Stomach (tissue), 19 donors: ENCODE measurements at places on chromosomes 7 and 10. TPM values are rescaled to one million over a fixed set of nuclear protein-coding genes. Genes with fewer than 3 reads are reported as not detected.
A peak's percentile ranks its signal among the peaks of the same experiment; 100 is the strongest.

DNA sequence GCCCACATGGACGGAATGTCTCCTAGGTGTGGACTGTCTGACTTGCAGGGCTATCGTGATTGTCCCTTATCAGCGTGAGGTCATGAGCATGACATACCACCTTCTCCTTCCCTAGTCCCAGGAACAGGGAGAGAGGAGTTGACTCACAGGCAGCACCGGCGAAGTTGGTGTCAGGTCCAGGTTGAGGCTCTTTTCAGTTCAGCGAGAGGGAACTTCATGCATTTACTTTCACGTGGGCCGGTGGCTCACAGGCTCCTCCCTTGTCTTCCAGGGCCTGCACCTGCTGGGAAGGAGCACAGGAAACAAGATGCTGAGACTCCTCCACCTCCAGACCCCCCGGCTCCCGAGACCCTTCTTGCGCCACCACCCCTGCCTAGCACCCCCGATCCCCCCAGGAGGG, 46.1 kb downstream of the PROSER2 start:
- no peak overlapping the region for H3K4me3 ChIP-seq
- no peak overlapping the region for H3K27ac ChIP-seq
- H3K27me3 ChIP-seq, result no peaks in the 10 kb centered on the region
- no peak for DNase-seq
- H3K36me3 ChIP-seq, result peaks cover 28% of the 10 kb centered on the region

- H3K4me1 ChIP-seq, result no peaks in the 10 kb centered on the region
- H3K27ac ChIP-seq, result no peak overlapping the region
- DNase-seq, result no peak
Observed at GRCh38 chr10:108410236-108410635, 1245.7 kb upstream of the SORCS1 start.

The LIPK gene
- total RNA-seq, result not detected

DNA sequence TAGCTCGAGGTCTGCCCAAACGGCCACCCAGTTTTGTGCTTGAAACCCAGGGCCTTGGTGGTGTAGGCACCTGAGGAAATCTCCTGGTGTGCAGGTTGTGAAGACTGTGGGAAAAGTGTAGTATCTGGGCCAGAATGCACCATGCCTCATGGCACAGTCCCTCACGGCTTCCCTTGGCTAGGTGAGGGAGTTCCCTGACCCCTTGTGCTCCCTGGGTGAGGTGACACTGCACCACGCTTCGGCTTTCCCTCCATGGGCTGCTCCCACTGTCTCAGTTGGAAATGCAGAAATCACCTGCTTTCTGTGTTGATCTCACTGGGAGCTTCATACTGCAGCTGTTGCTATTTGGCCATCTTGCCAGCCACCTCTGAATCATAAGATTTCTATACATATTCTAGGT, 62.4 kb upstream of the CDK6 start:
- H3K4me1 ChIP-seq, result no peaks in the 10 kb centered on the region
- H3K4me3 ChIP-seq, result no peak overlapping the region
- H3K27me3 ChIP-seq, result no peaks in the 10 kb centered on the region
- DNase-seq, result no peak
- H3K27ac ChIP-seq, result no peak overlapping the region

DNA sequence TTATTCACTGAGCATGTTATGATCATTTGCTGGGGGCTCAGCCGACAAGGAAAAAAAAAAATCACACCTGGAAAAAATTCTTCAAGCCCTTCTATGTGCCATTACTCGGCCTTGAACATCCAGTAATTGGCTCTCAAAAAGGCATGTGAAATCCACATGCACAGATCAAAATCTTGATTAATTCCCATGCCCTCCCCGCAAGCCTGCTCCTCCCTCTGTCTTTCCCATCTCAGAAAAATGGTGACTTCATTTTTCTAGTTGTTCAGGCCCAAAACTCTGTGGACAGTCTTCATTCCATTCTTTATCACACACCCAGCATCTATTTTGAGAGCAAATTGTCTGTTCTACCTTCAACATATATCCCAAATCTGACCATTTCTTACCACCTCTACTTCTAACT, 91.2 kb upstream of the FRMD4A start:
- no peaks in the 10 kb centered on the region for H3K36me3 ChIP-seq
- no peak for DNase-seq
- no peak overlapping the region for H3K27ac ChIP-seq
- no peaks in the 10 kb centered on the region for H3K4me1 ChIP-seq
- H3K4me3 ChIP-seq, result no peak overlapping the region
- H3K27me3 ChIP-seq, result no peaks in the 10 kb centered on the region

The ASB10 gene
- not detected for total RNA-seq

DNA sequence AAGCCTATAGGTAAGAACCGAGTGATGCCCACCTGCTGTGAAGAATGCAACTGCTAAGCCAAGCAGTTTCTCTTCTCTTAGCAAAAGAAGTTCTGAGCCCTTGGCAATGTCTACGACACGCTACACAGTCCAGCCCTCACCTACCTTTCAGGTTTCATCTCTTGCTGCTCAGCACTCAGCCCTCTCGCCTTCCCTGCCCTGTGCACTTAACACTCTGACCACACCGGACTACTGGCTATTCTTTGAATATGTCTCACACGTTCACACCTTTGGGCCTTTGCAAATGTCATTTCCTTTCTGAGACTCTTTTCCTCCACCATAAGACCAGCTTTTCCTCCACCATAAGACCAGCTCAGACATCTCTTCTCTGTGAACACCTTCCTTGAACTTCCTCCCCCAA, 67.0 kb upstream of the ITGB1 start:
- H3K27me3 ChIP-seq, result no peaks in the 10 kb centered on the region
- no peak overlapping the region for H3K4me3 ChIP-seq
- no peak for DNase-seq

DNA sequence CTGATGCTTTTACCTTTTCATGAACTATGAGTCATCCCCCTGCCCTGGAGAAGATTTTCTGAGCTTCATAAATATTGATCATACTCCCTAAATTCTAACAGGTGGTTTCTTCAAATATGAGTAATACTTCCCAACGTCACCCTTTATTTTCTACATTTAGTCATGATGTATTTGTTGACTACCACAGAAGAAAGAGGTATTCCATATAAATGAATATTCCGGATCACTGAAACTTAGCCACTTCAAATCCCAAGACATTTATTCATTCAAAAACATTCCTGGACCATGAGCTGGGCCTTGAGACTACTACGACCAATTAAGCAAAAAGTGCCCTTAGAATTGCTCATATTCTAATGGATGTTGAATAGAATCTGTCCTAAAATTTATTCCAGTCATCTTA, 395.8 kb upstream of the NPVF start:
- DNase-seq, result no peak
- H3K4me1 ChIP-seq, result no peaks in the 10 kb centered on the region
- no peaks in the 10 kb centered on the region for H3K27me3 ChIP-seq
- no peak overlapping the region for H3K4me3 ChIP-seq
- no peaks in the 10 kb centered on the region for H3K36me3 ChIP-seq

DNA sequence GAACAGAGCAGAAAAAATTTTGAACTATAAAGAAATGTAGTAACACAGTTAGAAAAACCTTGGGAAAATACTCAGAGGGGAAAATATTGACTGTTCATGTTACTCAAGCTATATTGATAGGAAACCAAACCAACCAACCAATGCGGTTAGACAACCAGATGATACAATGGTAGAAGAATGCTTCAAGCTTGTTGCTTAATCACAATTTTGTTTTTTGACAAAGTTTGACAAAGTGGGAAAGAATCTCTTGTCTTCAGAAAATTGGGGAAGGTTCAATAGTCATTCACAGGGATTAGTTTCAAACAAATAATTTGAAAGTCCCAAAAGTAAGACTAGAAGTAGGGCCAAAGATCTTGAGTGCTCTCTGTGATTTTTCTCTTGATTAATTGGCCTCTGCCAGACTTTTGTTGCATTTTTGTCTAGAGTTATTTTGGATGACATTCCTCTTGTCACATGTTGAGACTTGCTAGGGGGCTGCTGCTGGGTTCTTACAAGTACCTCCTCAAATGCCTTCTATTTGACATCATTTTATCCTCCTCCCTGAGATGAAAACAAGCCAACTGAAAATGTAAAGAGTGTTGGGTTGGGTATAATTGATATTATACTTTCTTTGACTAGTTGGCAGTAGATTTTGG, 233.1 kb upstream of the PHYHIPL start:
- DNase-seq, result no peak
- no peak overlapping the region for H3K4me3 ChIP-seq
- H3K4me1 ChIP-seq, result no peaks in the 10 kb centered on the region
- no peak overlapping the region for H3K27ac ChIP-seq

DNA sequence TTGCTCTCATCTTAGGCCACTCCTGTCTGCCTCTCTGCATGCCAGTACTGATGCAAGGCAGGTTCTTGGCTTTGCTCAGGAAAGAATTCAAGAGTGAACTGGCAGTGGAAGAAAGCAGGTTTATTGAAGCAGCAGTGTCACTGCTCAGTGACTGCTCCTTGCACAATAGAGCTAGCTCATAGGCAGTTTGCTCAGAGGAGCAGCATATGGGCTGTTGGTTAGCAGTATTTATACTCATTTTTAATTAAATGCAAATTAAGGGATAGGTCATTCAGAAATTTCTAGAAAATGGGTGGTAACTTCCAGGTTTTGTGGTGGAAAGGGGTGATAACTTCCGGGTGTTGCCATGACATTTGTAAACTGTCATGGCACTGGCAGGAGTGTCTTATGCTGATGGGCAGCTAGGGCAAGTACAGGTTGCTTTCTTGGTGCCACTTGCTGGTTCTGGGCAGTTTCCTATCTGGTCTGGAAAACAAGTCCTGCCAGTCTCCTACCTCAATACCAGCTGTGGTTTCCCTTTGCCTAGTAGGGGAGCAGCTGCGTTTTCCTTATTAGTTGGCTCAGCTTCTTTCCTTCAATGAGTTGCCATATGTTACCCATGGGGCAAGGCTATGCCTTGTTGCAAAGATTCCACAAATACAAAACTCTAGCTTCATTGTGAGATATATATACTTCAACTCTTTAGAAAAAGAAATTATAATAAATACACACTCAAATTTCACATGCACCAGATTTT, 64.8 kb upstream of the CALD1 start:
- H3K27ac ChIP-seq, result no peak overlapping the region
- no peak overlapping the region for H3K4me3 ChIP-seq
- no peaks in the 10 kb centered on the region for H3K27me3 ChIP-seq
- H3K4me1 ChIP-seq, result no peaks in the 10 kb centered on the region
- no peaks in the 10 kb centered on the region for H3K36me3 ChIP-seq

DNA sequence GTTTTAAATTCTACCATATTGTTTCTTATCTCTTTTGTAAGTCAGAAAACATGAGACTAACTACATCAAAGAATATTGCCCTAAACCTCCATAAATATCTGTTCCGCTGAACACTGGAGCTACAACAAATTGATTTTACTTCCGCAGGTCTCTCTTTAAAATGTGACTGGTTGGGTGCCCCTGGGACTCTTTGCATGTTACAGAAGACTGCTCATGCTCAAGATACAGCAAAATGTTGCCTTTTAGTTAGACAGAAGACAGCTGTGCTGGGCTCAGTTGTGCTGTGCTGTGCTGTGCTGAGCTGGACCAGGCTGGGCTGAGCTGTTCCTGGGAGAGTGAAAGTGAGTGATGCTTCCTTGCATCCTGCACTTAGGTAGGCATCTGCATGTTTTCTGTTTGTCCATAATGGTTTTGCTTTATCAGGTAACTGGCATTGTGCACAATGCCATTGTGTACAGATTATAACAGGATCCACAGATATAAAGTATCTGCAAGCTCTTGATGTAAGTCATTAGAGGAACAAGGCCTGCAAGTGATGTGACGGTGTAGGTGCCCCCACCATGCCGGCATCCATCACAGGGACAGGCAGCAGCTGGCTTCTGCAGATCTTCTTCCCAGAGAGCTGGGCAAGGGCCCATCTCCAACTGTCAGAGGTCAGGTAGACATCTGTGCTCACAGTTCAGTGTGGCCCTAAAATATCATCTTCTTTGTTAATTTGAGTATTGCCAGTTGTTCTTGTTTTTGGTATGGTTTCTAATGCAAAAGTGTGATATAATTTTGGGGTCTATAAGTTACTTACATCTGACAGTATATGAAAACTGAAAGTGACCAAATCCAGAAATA, 972.5 kb upstream of the CELF2 start:
- H3K4me3 ChIP-seq, result no peak overlapping the region
- no peak for DNase-seq
- H3K27ac ChIP-seq, result no peak overlapping the region

The CDNF gene
- total RNA-seq, result not detected

- no peaks in the 10 kb centered on the region for H3K4me1 ChIP-seq
- no peaks in the 10 kb centered on the region for H3K36me3 ChIP-seq
- H3K4me3 ChIP-seq, result no peak overlapping the region
- peak; percentile 77 for DNase-seq
Observed at GRCh38 chr7:1192171-1192676, 32.2 kb upstream of the ZFAND2A start.

GRCh38 chr10:44807451-44807850, 103.7 kb upstream of the TMEM72 start:
- no peaks in the 10 kb centered on the region for H3K27me3 ChIP-seq
- no peaks in the 10 kb centered on the region for H3K4me1 ChIP-seq
- DNase-seq, result no peak
- no peak overlapping the region for H3K27ac ChIP-seq
- no peaks in the 10 kb centered on the region for H3K36me3 ChIP-seq

The CACNA2D1 gene
- total RNA-seq, result 29.0 TPM

DNA sequence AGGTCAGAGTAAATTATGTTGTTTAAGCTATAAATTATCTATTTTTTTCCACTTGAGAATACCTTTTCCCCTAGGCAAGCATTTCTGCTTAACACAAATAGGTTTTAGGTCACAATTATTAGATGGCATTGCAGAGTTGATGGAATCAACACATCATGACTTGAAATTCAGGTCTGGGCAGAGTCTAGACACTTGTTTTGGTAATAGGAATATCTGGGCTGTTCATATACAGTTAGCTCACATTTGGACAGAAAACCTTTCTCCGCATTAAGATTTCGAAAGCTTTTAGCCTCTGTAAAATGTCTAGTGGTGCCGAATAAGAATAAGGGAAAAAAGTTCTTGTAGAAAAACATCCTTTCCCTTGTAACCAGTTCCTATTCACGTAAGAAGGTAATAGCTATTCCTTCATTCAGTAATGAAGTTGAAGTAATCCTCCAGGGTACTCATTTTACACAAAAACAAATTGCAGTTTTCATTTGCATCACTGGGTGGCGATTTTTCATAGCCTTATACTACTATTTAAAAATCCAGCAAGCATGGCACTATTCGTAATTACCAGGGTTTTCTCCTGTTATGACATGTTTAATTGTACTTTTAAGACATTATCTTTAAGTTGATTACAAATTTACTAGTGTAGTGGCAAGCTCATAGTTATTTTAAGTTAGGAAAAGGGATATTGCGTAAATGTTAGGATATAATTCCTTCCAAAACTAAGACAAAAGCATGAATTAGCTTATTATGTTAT, 37.0 kb downstream of the RPA3 start:
- H3K27ac ChIP-seq, result peak overlapping the region; percentile 4
- H3K36me3 ChIP-seq, result peaks cover 4% of the 10 kb centered on the region
- peaks cover 30% of the 10 kb centered on the region for H3K4me1 ChIP-seq
- no peaks in the 10 kb centered on the region for H3K27me3 ChIP-seq
